ENCODE measurements at places on chromosomes 2 and 18.
A peak's percentile ranks its signal among the peaks of the same experiment; 100 is the strongest.

- no peak for DNase-seq
Observed at GRCh38 chr2:48883661-48884060, 128.1 kb upstream of the LHCGR start.

GRCh38 chr2:28359222-28360057, 33.2 kb upstream of the FOSL2 start:
- no peak for DNase-seq

DNA sequence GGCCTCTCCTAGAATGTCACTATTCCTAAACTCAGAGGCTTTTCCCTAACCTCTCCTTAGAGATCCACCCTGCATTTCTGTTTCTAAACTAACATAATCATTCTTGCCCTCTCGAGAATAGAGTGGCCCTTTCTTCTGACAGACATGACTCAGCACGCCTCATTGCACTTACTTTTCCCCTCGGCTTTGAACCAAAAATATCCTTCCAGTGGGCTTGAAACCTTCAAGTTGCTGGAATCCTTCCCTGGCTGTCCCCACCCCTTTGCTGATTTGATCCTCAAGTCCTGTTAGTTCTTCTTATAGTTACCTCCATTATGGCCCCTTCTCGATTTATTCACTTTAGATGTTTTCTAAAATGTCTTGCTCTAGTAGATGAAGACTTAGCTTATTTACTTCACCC, 158.0 kb downstream of the LTBP1 start:
- DNase-seq: peak; percentile 54

DNA sequence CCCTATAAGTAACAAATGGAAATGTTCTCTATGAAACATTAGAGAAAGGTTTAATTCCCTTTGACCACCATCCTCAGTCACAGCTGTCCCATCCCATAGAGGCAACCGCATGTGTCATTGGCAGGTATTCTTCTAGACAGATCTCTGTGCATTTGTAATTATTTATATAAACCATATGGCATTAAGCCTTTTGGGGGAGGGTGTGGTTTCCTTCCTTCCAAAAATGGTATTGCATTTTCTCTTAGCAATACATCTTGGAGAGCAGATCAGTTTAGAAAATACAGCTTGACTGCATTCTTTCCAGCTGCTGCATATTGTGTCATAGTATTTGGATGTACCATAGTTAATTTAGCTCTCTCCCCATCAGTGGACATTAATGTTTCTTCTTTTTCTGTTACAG, 57.7 kb downstream of the LCLAT1 start:
- no peak for DNase-seq

All from LHCN-M2 (cell line).